ENCODE measurements at places on chromosomes 5 and 9.

DNA sequence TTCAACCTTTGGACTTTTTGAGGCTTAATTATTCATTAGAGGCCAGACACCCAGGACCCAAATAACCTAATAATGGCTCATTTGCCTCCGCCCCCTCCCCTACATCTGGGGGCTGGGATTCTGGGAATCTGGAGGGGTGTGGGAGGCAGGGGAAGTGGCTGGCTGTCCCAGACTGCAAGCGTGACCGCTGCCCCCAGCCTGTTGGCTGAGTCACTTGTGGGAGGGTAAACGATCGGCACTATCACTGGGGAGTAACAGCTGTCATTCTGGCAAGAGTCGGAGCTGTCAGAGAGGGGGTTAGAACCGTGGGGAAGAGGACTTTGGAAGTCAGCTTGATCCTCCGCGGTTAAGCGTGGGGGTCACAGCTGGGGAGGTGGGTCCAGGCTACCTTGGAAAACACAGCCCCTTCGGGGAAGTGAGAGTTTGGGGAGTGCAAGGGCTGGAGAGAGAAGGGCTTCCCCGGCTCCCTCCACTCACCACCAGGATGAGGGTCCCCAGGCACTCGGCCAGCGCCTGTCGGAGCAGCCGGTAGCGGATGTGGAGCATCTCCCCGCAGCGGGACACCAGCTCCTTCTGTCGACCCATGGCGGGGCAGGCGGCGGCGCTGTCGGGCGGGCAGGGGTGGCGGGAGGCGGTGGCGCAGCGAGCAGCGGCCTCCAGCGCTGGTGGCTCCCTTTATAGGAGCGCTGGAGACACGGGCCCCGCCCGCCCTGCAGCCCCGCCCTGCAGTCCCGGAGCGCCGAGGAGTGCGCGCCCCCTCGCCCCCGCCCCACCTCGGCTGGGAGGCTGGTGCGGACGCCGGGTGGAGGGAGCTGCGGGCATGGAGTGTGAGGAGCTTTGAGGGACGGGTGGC, at the start of gene AQP3:
AQP3 (minus strand) TSS at position 648 of the 853 bp plus-strand sequence; CDS start at position 585, 63 bp downstream.
- no peak for DNase-seq

GRCh38 chr9:98412101-98412842, 156.8 kb upstream of the TBC1D2 start:
- no peak for DNase-seq

DNA sequence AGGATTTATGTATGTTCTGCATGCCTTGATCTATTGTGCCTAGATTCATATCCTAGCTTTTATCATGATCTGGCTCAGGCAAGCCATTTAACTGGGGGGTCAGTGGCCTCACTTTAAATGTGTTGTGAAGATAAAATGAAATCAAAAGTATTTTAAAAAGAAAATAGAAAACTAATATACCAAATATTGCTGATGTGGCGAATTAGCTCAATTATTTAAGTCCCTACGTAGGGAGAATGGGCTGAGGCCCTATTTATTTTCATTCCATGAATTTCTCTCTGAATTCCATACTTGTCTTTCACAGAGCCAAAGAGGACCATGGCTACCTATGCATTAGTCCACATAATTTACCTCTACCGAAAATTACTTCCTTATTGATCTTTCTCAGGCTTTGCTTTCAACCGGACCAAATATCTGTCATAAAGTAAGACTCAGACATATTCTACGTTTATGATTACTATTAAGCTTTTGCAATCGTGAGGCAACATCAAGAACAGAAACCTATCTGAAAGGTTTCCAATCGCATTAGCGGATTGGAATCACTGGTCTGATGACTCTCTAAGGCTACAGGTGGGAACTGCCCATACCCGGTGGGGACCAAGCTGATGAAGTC, 1.7 kb downstream of the MBLAC2 start:
- DNase-seq = no peak

- no peak for DNase-seq
These were observed 339.9 kb downstream of the ASTN2 start for GRCh38 chr9:117074784-117075520.

- no peak for DNase-seq
These were observed 421.6 kb upstream of the PIK3R1 start for GRCh38 chr5:67793966-67794365.

- DNase-seq = no peak
These were observed 114.1 kb upstream of the ELL2 start for GRCh38 chr5:96075579-96076289.

GRCh38 chr9:114811301-114811700, 5.5 kb upstream of the TNFSF15 start:
- no peak for DNase-seq

GRCh38 chr5:159971514-159971913, 37.4 kb upstream of the TTC1 start:
- DNase-seq = no peak

DNA sequence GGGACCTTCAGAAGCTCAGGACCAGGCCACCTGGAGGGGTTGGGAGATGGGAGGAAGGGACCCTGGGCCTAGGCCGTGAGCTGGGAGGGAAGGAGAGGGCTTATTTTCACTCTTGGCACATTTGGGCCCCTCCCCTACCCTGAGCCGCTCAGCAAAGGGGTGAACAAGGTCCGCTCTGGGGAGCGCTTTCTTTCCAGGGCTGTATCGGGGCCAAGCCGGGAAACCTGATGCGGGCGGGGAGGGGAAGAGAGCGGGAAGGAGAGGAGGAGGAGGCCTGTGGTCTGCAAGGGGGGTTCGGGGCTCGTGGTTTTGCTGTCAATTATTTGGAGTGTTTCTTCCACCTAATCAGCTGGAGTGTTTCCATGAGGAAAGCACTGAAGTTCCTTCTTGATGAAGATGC, 62.7 kb upstream of the RXRA start:
- DNase-seq = no peak

DNA sequence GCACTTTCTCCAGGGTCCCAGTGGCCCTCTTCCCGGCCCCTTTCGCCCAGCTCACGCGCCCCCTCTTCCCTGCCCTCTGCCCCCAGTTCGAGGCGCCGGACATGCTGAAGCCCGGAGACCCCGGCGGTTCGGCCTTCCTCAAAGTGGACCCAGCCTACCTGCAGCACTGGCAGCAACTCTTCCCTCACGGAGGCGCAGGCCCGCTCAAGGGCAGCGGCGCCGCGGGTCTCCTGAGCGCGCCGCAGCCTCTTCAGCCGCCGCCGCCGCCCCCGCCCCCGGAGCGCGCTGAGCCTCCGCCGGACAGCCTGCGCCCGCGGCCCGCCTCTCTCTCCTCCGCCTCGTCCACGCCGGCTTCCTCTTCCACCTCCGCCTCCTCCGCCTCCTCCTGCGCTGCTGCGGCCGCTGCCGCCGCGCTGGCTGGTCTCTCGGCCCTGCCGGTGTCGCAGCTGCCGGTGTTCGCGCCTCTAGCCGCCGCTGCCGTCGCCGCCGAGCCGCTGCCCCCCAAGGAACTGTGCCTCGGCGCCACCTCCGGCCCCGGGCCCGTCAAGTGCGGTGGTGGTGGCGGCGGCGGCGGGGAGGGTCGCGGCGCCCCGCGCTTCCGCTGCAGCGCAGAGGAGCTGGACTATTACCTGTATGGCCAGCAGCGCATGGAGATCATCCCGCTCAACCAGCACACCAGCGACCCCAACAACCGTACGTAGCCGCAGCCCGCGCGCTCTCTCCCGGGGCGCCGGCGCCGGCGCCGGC, 1.0 kb downstream of the PRDM6 start:
- DNase-seq = no peak

DNA sequence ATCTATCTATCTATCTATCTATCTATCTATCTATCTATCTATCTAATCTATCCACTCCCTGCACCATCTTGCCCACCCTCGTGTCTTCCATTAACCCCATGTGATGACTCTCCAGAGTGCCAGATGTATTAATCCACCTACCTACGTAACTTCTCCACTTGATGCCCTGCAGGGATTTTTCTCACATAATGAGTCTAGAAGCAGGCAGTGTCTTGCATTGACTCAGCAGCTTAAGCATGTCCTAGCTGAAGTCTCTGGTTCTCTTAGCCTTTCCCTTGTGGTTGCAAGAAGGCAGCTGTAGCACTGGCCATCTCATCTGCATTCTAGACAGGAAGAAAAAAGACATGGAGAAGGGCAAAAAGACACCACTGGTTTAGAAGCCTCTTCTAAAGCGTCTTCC, 96.7 kb upstream of the ALDH1B1 start:
- no peak for DNase-seq

- no peak for DNase-seq
These were observed 6.0 kb downstream of the LRSAM1 start for GRCh38 chr9:127457191-127457878.

GRCh38 chr5:28780083-28780692, 1741.8 kb upstream of the CDH9 start:
- DNase-seq = no peak

- no peak for DNase-seq
These were observed 219.0 kb downstream of the HTR1A start for GRCh38 chr5:63743096-63743798.

DNA sequence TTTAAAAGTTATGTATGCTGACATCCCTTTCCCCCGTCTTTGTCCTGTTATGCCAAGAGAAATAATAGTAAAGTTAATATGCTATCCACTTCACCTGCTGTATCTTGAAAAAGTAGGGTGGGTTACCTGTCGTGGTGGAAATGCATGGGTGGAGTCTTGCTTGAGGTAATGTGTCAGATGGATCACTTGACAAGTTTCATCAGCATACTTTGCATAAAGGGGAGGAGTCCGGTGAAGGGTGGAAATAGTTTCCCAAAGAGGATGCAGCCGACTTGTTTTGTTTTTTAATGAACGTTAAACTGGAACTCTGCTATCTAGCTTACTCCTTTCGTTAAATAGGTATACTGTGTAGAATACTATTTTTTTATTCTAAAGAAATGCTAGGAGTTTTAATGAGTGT, 9.0 kb upstream of the DMRT3 start:
- DNase-seq = no peak

GRCh38 chr9:95460518-95461164, 56.1 kb downstream of the PTCH1 start:
- no peak for DNase-seq

GRCh38 chr5:84088996-84089395, 295.7 kb downstream of the EDIL3 start:
- no peak for DNase-seq

- DNase-seq = no peak
These were observed 3.7 kb downstream of the SEMA4D start for GRCh38 chr9:89494199-89494598.

GRCh38 chr5:76402886-76403765, at the start of gene IQGAP2:
Gene IQGAP2, plus strand, starts transcription at chr5:76403285. Its CDS starts 261 bp downstream, at chr5:76403546.
- DNase-seq = no peak

DNA sequence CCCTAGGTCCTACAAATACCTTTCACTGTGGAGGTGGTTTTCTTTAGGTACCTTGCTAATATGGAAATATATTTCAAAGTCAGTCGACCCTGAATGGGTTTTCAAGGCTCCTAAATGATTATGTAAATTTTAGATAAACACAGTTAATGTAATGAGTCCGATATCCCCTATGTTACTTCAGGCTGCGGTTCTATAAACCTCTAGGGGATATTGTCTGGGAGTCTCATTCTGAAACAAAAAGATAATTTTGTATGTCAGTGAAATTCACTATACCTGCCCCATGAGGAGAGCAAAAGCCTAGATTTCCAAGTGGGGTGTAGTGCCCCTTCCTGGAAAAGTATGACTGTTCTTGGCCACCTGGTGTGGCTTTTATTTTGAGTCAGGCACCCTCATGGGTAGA, 377.3 kb downstream of the ICE1 start:
- no peak for DNase-seq

DNA sequence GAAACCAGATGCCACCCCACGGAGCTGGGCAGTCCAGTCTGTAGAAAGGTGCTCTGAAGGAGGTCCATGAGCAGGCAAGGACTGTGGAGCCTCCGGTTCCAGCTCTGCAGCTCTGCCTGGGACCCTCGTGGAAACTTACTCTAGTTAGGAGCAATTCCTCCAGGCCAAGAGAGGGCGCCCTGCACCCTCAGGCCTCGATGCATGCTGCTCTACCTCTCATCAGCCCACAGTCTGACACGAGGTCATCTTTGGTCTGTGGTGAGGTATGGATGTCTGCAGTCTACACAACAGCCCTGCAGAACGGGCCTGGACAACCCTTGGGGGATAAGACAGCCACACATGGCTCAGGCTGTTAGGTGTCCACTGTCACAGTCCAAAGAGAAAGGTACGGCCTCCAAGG, 50.6 kb upstream of the UBTD2 start:
- no peak for DNase-seq

DNA sequence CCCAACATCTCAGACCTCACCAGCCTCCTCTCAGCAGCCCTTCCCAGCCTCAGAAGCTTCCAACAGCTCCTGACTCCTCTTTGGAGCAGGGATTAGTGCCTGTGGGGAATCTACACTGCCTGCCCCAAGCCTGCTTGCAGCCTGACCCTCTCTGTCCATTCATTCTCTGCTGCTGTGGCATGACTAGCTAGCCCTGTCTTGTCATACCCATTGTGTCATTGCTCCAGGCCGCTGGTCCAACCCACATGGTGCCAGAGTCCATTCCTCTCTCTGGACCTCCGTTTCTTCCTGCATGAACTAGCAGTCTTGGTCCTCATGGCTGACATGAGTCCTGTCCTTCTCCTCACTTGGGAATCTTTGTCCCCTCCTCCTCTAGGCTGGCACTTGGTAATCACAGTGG, 12.8 kb upstream of the RXRA start:
- no peak for DNase-seq

DNA sequence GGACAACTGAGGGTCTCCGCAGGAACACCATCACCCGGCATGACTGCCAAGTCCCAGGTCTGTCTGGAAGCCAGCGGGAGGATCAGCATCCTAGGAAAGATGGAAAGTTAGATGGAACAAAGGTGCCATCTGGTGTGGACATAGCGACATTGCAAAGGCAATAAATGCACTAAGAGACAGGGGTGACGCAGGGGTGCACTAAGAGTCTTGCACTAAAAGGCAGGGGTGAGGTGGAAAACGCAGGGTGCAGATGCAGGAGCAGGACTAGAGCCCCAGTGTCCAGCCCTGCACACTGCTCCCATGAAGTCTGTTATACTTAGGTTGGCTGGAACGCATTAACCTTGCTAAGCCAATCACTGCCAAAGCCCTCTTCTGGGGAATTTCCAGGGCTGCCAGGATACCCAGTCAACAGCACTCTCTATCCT, 15.5 kb downstream of the ATOX1 start:
- DNase-seq = no peak

DNA sequence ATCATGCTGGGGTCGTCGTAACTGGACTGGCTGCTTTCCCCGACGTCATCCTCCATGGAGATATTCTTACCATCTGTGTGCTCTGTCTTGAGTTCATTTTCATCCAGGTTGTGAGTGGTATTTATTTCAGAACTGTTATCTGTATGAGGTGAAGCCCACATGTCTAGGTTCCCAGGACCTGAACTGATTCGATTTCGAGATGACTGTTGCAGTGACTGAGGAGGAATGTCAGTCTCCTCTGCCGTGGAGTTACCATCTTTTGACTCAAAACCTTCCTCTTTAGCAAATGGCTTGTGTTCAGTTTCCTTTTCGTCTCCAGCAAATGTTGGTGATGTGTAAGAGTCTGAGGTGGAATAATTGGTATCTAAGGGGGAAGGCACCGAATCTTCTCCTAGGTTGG, 55.2 kb upstream of the PCA3 start:
- DNase-seq = no peak

DNA sequence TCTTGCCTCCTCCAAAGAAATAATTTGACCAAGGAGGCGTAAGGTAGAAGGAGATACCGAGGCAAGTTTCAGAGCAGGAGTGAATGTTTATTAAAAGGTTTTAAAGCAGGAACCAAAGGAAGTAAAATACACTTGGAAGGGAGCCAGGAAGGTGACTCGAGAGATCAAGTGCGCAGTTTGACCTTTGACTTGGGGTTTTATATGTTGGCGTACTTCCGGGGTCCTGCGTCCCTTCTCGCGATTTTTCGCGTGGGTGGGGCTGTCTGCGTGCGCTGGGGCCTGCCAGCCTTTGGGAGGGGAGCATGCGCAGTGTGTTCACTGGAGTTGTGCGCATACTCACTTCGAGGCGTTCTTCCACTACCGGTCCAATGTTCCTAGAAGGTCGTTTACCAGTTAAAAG, 166.0 kb upstream of the IRX2 start:
- DNase-seq = no peak

Measured in NCI-H187 (cell line).